ENCODE measurements at places on chromosomes 3 and 15.

DNA sequence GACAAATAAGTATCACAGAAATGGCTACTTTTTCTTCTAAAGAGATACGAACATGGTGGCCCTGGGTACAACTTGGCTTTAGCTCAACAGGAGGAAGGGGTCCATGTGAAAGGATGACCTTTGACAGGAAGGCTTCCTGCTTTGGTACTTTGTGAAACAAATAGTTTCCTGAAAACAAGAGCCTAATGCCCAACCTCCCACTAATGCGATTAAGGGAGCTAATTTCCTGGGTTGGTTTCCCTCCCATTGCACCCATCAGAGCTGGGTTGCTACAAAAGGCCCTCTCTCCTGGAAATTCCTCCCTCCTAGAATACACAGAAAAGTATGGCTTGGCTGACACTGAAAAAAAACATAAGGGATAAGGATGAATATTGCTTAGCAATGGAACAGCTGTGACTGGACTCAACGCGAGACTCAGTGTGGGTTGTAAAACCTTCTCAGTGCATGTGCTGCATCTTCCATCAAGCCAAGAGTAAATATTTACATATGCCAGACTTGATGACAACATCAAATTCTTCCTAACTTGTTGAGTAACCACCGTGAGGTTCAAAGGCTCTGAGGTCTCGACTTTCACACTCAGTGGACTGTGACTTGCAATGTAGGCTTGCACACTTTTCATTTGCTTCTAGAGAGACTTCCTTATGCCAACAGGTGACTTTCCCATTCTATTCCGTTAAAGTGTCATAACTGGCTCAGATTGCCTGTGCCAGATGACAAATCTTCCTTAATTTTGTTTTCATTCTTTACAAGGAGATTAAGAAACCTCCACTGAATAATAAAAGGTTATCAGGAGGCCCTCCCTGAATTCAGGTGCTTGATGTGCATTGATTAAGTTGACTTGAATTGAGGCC lies 60.1 kb downstream of the ADAMTS9 start:
- DNase-seq: no peak

GRCh38 chr3:72633534-72633933 lies 214.7 kb downstream of the SHQ1 start:
- DNase-seq: no peak

DNA sequence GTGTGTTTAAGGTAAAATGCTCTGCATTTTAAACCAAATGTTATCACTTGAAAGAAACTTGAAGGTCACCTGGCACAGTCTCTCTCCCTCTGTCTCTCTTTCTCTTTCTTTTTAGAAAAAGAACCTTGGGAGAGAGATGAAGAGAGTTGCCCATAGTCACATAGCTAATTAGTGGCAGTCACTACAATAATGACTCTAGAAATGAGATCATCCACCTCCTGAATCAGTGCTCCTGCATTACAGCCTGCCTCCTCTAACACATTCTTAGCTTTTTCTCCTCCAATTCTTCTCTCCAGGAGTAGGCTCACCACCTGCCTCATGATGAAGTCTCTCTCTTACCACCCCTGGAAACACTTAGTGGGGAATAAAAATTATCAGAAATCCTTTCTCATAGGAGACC lies 2.5 kb downstream of the MYH15 start:
- DNase-seq: no peak

DNA sequence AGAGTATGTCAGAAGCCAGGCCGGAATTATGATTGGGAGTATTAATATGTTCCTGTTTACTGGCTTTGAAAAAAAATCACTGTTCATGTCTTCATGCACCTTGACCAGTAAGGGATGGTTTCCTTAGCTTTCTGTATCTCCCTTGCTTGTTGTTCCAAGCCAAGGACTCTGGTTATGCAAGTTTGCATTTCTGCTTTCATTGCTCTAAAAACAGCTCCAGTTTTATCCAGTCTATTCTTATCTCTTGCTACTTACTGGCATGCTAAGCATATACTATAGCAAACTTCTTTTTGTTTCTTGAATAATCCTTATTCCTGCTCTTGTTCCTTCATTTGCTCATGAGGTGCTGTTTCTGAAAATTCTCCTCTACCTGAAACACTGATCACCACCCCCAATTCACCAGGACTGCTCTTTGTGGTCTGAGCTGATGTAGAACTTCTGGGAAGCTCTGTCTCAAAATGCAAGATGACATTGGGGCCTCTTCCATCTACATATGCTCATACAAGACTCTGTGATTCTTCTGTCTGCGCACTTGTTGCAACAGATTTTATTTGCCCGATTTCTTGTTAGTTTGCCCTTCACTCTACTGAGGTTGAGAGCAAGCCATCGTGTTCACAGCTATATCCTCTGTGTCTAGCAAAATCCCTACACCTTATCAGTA lies 173.0 kb downstream of the EBLN2 start:
- no peak for DNase-seq

- DNase-seq: no peak
Measured at GRCh38 chr15:25541228-25541627, 102.4 kb upstream of the UBE3A start.

DNA sequence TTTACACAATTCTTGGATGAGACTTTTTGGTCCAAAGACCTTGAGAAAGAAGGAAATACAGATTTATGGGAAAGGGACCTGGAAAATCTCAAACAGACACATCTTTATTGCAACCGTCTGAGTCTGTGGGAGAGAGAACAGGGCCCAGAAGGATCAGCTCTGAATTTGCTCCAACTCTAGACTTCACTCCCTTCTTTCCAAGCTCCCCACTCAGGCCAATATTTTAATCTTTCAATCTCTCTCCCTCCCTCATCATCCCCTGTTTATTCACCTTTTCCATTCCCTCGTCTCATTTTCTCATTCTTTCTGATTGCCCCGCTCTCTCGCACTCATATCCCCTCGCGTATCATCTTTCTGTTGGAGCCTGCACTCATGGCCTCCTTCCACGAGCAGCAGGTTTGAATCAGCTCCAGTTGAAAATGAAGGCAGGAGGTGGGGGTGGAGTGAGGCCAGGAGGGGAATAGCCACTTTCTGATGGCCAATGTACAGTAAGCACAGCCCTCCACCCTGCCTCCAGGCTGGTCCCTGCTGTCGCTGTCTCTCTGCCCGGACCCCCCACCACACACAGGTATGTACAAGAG lies 63.6 kb upstream of the BOC start:
- no peak for DNase-seq

Data from erythroblast (primary cell).